Stimulated activated CD4-positive, alpha-beta T cell treated with anti-CD3 and anti-CD28 coated beads, Interleukin-2, amount 100 ng/mL, for 24 hours (primary cell): ENCODE measurements at places on chromosomes 6 and 20.

DNA sequence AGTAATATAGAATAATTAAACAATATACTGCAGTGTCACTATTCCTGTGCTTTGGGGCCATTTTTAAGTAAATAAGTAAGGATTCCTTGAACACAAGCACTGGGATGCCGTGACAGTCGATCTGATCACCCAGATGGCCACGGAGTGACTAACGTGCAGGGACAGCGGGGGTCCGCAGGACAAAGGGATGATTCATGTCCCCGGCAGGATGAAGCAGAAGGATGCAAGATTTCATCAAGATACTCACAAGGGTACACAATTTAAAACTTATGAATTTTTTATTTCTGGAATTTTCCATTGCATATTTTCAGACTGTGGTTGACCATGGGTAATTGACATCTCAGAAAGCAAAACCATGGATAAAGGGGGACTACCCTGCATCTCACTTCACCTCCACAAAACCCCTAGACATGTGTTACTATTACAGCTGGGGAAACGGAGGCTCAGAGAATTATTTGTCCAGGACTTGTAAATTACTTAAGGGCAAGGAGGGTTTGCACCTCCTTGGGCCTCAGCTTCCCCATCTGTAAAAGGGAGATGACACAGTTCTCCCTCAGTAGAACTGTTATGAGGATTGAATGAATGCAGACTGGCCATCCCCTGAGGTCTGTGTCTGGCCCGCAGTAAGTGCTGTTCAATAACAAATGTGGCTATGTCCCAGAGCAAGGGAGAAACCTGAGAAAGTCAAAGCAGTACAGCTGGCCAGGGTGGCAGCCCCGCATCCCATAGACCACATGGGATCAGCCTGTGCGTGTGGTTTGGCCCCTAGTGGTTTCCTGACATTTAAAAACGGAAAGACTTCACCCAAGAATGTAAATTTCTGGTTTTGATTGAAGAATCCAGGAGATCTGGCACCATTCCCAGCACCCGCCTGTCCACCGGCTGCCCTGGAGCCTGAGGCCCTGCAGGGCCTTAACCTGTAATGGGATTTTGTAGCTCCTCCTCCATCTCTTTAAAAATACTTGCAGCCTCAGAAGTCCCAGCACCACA lies 235.5 kb downstream of the BMP7 start:
- no peak for DNase-seq

GRCh38 chr6:131172222-131172621 lies 37.0 kb downstream of the AKAP7 start:
- DNase-seq, result no peak

DNA sequence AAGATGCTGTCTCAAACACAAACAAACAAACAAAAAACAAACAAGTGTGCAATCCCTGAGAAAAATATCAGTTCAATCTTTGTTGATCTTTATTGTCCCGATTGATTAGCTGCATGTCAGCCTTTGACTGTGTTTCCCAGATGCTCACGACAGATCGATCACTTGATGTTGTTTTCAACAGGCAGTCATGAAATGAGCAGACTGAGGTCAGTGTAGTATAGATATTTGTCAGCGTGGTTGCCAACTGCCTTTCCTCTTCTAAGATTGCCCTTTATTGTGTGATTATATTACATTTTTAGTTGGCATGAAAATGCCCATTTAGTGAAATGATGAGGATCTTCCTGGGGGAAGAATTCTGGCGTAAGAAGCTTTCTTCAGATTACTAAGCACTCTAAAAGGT lies 25.6 kb downstream of the UTRN start:
- no peak for DNase-seq

DNA sequence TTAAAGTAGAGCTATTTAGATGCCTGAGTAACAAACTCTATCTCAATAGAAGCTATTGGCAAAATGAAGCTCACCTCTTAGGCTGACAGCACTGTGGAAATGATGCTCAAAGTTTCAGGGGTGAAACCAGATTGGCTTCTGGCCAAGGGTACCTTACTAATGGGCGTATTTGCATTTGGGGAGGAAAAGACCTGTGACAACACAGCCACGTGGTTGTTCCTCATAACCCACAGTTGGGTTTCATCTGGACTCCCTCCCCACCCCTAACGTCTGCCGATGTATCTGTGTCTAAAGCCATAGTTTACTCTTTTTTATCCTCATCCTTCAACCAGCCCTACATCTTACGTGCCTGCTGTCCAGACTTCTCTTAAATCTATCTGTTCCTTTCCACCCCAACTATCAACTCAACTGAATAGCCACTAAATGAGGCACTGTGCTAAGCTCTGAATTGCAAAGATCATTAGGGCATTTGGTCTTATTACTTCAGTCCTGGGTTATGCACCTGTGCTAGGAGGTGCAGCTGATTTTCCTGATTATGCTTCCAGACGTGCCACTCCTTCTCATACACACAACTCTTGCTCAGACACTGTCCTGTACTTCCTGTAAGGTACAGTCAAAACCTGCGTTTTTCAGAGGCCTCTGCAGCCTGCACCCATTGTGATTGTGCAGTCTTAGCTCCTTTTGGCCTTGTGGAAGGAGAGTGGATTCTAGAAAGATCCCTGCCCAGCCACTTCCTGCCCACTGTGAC lies 80.6 kb upstream of the ARMC2 start:
- DNase-seq, result no peak

GRCh38 chr6:111721753-111722154 lies 116.1 kb upstream of the TRAF3IP2 start:
- DNase-seq, result peak; percentile 53

DNA sequence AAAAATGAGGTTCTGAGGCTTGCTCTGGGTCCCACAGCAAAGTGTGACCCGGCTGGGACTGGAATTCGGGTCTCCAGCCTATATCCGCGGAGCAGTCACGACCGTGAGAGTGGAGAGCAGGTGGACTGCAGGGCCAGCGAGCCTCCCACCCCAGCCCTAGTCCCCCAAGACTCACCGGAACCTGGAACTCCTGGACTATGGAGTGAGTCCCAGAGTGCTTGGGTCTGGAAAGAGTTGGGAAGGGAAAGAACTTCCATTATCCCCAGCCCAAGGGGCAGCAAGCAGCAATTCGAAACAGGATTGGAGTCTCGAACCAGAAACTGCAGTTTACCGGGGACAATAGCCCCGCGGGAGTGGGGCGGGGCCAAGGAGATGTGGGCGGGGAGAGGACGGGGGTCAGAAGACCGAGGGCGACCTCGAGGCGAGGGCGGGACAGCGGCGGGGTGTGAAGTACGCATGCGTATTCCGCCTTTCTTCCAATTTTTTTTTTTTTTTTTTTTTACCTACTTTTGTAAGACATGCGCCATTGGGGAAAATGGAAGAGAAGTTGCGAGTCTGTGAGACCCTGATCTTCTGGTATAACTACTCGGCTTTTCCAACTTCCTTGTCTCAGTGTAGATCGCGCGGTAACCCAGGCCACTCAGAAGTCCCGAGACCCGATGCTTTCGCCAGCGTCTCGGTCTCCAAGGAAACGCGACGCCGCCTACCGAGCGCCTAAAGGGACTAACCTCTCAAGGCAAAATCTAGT lies at the start of gene C20orf96:
TSS of gene C20orf96 (minus strand) at position 667 of the 748 bp plus-strand sequence. CDS start at position 527, 140 bp downstream.
- peak; percentile 94 for DNase-seq
